Transverse colon (tissue), 4 donors: ENCODE measurements at places on chromosomes 2 and 18. TPM values are rescaled to one million over a fixed set of nuclear protein-coding genes. Genes with fewer than 3 reads are reported as not detected.

PARD3B gene
- 65.7 TPM for total RNA-seq

XRCC5 gene
- 75.6 TPM for total RNA-seq

DLX1 gene
- not detected for total RNA-seq

SAG gene
- not detected for total RNA-seq

IL37 gene
- not detected for total RNA-seq

TMEM17 gene
- total RNA-seq, result not detected

SCRN3 gene
- 32.7 TPM for total RNA-seq

LYPD6B gene
- total RNA-seq, result not detected

OTOS gene
- not detected for total RNA-seq

GAREM1 gene
- total RNA-seq, result 22.5 TPM

PROC gene
- 2.9 TPM for total RNA-seq

LRRC30 gene
- total RNA-seq, result not detected

ALLC gene
- total RNA-seq, result not detected

FAP gene
- 2.0 TPM for total RNA-seq

AQP12B gene
- total RNA-seq, result not detected

CHRNG gene
- total RNA-seq, result not detected

ZNF804A gene
- total RNA-seq, result 0.16 TPM

SNRNP200 gene
- total RNA-seq, result 81.4 TPM

ABHD3 gene
- total RNA-seq, result 611 TPM

GREB1 gene
- 0.41 TPM for total RNA-seq

GRHL1 gene
- not detected for total RNA-seq

BCL2 gene
- total RNA-seq, result 16.5 TPM

INHBB gene
- total RNA-seq, result not detected

IL1F10 gene
- total RNA-seq, result not detected

NDUFV2 gene
- 24.7 TPM for total RNA-seq

GNLY gene
- total RNA-seq, result not detected

SH2D6 gene
- not detected for total RNA-seq

CAVIN2 gene
- 26.0 TPM for total RNA-seq

C18orf63 gene
- total RNA-seq, result not detected

RAMP1 gene
- 158 TPM for total RNA-seq
